ENCODE measurements at places on chromosomes 7 and 10.

- no peak for DNase-seq
Measured at GRCh38 chr10:101217044-101217425, 12.2 kb downstream of the LBX1 start.

- no peak for DNase-seq
Measured at GRCh38 chr7:14748461-14748860, 154.1 kb downstream of the DGKB start.

DNA sequence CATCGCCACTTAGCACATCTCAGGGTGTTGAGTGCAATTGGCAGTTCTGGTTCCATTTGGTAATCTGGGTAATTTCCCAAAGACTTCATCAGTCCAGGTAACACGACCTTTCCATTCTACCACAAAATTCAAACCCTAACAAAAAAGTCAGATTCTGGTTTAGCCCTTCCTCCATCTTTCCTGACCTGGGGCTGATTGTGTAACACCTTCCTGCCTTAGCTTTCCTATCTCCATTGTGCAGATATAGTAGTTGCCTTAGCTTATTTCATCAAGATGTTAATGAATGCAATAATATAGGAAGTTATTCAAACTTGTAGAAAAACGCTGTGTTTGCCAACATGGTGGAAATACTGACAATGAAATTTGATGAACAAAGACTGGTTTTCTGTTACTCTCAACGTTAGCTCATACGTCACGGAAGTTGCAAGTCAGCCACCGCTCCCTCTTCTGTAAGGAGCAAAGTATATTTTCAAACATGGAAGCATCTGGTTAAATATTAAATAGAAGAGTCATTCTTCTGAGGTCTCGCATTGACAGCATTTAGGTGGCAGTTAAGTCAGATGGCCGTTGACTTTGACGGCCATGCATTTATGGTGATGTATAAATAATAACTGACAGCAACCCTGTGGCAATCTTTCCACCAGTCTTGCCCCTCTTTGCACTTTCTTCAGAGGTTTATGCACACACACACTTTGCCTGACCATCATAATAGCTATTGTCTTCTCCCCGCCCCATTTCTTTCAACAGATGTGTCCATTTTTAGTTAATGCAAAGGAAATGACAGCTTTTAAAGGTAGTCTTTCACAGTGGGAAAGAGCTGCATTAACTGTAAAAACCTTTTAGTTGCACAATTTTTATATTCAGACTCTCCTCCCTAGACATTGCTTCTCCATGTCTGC is 205.1 kb upstream of the BMPER start:
- DNase-seq = no peak

DNA sequence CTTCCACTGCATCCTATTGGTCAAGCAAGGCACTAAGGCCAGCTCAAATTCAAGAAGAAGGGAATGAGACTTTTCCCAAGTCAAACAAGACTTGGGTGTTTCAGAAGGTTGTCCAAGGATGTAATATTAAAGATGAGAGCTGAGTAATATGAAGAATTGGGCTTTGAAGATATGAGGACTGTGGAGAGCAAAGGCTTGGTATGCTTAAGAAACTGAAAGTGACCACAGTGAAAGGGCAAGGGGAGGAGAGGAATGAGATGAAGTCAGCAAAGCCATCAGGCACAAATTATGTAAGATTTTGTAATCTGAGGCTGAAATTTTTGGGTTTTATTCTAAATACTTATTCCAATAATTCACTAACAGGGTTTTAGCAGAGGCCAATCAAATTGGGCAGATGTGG is 38.6 kb upstream of the NPY start:
- DNase-seq = no peak

DNA sequence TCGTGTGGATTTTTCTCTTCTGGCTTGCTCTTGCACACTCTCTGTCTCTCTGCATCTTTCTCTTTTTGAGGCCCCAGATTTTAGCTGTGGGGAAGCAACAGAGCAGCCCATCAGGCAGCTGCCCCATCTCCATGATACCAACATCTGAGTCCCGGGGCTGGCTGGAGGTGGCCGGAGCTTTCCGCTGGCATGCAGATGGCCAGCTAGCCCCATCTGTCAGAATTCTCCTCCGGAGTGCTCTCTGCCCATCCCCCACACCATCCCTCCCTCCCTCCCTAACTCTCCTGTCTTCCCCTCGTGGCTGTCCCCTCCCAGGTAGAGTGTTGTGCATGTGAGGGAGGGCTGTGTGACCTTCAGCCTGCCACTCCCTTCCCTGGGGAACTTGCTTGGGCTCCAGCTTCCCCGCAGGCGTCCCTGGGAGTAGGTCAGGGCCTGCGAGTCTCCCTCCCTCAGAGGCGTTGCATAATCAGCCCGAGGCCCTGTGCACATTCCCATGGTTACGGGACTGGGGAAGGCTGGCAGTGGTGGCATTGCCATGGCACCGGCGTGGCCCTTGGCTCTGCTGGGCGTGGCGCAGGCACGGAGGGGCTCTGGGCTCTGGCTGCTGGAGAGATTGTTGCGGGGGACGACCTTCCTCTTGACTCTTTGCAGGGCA is 24.7 kb downstream of the GHRHR start:
- no peak for DNase-seq

- DNase-seq = no peak
Measured at GRCh38 chr7:137755427-137755826, 91.3 kb downstream of the DGKI start.

- DNase-seq = no peak
Measured at GRCh38 chr7:35480806-35481205, 214.1 kb downstream of the HERPUD2 start.
